Activated naive CD8-positive, alpha-beta T cell treated with anti-CD3 and anti-CD28 coated beads, Interleukin-2, amount 50 U/mL, for 24 hours (primary cell): ENCODE measurements at places on chromosomes 16 and 17.

DNA sequence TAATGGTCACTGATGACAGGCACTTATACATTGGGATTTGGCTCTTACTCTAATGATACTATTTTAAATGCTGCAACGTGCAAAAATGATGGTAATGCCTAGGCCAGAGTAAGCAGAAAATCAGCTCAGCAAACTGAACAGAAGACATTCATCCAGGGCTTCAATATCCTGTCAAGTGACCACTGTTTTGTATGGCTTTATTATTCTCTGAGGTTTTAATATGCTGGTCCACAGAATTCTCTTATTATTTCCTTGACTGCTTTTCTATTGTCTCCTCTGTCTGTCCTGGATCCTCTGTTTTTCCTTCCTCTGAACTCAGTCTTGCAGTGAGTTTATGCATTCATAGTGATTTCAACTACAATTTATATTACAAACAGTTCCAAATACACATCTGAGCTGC, 90.8 kb upstream of the PMFBP1 start:
- DNase-seq = no peak

- DNase-seq = no peak
Measured at GRCh38 chr17:2369551-2370210, 31.2 kb downstream of the MNT start.

- DNase-seq = no peak
Measured at GRCh38 chr17:74610108-74610507, 13.4 kb downstream of the CD300E start.

DNA sequence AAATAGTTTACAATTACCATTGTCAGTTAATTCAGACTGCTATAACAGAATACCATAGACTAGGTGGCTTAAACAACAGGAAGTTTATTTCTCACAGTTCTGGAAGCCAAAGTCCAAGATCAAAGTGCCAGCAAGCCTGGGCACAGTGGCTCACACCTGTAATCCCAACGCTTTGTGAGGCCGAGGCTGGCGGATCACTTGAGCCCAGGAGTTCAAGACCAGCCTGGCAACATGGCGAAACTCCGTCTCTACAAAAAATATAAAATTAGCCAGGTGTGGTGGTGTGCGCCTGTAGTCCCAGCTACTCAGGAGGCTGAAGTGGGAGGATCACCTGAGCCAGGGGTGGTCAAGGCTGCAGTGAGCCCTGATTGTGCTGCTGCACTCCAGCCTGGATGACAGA, 71.3 kb upstream of the TBX2 start:
- DNase-seq = no peak

- no peak for DNase-seq
Measured at GRCh38 chr17:81434681-81435417, 39.6 kb downstream of the BAHCC1 start.
